ENCODE measurements at places on chromosomes 3 and 15.

DNA sequence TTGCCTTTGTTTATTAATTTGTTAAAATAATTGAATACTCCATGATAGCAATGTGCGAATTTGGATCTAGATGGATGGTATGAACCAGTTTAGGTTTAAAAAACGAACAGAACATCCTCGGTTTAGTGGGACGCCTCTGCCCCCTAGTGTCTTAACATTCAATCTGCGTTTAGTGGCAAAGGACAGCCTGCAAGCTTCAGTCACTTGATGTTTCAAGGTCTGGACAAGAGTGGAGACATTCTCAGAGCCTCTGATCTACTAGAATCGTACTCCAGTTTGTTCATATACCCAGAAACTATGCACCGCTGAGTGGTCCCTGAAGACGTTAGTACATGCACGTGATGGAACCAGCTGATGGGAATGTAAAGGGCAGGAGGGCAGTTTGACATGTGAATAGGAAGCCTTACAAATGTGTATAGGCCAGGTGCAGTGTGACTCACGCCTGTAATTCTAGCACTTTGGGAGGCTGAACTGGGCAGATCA, 17.8 kb upstream of the ATP13A4 start:
- DNase-seq, result no peak

DNA sequence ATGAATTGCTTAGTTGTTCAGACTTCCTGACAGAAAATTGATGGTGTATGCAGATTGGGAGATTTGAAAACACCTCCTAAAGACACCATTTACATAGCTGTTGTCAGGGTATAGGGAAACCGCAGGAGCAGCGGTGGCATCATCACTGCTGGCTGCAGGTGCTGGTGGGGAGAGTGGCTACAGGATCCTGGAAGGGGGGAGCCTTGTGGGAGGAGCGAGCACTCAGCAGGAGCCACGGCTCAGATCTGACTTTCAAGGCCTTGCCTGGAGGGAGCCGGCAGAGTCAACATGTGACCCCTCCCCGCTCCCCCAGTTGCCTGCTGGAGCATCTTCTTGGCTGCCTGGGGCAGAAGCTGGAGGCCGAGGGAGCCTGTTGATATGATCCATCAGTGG, 26.1 kb downstream of the EDEM1 start:
- DNase-seq, result no peak

DNA sequence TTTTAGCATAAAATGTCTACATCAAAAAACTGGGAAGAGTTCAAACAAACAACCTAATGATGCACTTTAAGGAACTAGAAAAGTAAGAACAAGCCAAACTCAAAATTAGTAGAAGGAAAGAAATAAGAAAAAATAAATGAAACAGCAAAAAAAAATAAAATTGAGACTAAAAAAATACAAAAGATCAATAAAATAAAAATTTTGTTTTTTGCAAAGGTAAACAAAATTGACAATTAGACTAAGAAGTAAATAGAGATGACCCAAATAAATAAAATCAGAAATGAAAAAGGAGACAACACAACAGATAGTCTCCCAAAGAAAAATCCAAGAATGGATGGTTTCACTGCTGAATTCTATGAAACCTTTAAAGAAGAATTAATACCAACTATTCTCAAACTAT, 89.6 kb upstream of the MME start:
- no peak for DNase-seq

DNA sequence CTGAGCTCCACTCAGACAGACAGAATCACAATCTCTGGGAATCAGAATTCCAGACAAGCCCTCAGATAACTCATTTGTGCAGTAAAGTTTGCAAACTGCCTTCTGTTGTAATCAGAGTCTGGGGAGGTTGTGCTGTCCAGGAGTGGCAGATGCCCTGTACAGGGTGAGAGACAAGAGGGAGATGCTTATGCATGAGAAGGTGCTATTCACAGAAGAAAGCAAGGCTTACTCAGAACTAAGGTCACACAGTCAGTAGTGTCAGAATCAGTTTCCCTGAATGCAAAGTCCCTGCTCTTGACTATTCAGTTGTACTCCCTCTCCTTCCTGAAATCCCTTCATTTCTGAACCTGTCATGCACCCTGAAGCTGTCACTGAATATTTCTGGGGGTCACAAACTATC, 43.7 kb downstream of the SRPRB start:
- DNase-seq, result no peak

DNA sequence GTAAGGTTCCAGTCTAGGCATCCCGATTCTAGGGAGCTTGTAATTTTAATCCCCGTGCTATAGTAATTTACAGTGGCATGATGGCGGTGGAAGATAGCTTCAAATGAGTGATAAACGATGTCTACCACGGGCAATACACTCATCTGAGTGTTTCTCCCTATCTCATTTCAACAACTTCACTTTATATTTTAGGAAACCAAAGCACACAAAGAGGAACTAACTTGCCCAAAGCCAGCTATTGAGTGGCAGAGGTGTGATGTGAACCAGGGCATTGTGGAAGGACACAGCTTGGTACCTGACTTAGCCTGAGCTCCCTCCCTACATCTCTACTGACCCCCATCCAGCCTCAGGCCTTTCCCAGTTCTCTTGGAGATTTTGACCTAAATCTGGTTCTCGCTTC, 16.9 kb upstream of the FILIP1L start:
- DNase-seq, result peak; percentile 39

DNA sequence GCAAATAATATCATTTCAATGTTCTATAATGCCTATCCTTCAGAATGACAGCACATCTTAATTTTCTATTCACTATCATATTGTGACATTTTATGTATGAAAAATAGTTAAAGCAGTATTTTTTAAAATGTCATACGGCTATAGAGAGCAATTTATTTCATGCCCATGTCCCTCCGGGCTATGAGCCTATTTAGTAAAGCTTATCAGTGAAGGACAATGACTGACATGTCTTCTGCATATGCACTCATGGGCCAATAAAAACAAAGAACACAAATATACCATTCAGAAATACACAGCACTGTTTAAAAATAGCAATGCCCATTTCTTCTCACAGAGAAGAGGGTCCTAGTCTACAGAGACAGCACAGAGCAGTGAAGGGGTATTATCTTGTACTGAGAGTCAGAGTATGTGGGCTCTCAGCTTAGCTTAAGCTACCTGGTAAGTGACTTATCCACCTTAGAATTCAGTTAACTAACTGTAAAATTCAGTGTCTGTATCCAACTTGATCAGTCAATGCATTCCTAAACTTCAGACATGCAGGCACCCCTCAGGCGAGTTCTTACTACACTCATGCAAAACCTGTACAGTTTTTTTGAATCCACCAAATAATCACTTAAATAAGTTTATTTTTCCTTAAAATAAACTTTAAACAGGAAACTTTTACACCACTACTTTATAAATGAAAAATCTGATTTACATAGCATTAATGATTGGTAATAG, 9.0 kb downstream of the GOLIM4 start:
- no peak for DNase-seq

DNA sequence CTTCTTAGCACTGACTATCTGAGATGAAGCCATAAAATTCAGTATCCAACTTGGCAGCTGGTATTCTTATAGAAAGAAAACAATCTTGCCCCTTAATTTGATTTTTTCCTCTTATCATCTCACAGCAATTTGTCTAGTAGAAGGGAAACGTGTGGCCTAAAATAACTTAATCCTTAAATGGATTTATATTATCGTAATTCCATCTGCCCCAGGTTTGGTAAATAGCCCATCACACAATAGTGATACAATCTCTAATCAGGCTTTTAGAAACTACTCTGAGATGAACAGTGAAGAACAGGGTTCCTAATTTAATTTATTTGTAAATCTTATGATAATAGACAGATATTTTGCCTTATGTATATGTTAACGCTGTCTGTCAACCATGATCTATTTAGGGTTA, 24.8 kb downstream of the PEX5L start:
- no peak for DNase-seq

DNA sequence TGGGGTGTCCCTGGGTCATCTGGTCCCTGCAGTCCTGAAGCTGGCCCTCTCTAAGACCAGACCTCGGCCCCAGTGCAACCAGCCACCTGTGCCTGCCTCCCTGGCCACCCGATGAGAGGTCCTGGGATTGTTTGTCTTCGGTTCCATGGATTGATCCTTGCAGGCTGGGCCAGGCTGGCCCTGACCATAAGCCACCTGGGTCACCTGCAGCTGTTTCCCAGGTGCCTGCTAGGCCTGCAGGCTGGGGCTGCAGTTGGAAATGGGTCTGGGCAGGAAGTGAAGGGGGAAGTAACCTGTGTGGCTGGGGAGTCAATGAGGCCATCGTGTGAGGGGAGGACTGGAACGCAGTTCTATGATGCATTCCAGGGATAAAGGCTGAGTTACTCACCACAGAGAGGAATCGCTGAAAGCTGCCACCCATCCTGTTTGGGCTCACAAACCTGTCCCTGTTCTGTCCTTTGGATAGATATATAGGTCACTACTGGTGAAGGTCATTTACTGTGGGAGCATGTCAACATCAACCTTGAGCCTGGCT, 30.9 kb upstream of the VPS8 start:
- no peak for DNase-seq

DNA sequence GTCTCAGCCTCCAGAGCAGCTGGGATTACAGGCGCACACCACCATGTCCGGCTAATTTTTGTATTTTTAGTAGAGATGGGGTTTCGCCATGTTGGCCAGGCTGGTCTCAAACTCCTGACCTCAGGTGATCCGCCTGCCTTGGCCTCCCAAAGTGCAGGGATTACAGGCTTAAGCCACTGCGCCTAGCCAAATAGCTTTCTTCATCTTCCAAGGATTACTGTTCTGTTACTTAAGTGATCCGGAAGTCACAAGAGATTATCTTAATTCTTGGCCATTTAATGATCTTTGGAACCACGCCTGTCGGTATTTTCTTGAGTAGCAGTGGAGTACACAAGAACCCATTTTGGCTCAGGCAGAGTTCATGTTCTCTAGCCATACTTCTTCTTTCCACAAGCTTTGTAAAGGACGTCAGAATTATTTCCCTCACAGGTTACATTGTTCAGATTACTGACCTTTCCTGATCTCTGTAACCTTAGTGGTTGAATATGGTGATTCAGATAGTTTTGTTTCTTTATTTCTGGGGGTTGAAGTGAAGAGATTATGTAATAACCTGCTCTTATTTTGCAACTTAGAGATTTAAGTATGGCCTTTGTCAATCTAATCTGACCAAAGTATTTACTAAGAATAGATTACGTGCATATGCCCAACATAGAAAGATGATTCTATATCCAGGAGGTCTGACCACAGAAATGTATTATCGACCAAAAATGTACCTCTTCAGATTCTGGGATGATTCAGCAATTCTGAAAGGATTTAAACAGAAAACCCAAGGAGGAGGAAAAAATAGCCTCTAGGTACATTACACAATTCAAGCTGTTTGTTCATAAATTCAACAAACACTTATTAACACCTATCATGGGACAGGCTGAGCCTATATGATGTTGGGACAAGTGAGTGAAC, 132.2 kb downstream of the GREM1 start:
- no peak for DNase-seq

DNA sequence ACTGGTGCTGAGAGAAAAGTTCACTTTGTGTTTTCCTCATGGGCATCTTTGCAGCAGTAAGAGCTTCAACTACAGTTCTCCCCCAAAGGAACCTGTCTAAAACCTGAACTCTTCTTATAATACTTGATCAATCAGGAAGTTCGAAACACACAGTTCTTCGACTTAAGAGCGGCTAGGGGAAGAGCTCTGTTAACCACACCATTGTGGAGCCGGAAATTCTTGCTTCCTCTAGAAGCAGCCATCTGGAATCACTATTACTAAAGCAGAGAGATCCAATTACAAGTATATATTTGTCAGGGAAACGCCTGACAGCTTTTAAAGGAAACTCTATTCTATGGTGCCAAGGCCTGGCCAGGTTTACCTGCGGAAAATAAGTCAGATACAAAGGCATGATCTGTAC, 337.3 kb upstream of the CBLB start:
- DNase-seq, result peak; percentile 23

GRCh38 chr3:185572183-185572582, 13.9 kb upstream of the SENP2 start:
- no peak for DNase-seq

DNA sequence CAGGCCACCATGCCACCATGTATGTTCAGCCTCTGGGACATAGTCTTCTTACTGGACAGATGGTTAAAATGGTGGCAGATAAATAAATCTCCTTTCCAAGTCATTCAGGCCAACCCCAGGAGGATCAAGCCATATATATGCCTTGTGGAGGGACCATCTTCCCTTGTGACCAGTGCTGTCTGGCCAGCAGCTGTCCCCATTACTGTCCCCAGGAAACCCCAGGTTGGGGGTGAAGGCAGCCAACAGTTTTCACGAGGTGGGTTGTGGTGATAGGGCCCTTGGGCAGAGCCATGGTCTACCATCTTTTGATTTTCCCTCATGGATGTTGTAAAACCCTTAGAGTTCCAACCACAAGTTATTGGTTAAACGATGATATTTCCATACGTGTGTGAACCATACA, 48.7 kb upstream of the PCSK6 start:
- DNase-seq, result no peak

DNA sequence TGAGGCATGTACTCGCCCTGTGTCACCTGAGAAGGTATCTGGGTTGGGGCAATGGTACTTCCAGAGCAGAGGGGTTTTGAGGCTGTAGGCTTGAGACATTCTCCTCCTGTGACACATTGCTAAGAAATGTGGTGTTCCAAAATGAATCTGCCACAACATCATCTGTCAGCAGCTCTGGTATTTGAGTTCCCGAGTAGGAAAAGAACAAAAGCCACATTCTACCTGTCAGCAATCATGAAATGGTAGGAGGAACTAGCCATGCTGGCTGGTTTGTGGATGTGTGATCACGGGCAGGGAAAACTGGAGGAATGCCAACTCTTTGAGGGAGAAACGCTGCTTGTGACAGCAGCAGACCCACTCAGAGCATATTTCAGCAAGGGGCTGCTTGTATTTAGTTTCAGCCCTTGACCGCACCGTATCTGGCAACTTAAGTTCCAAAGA, 579.4 kb upstream of the TBL1XR1 start:
- DNase-seq, result no peak

GRCh38 chr3:175433026-175433674, 574.0 kb downstream of the NAALADL2 start:
- DNase-seq, result no peak

GRCh38 chr3:140731440-140732119, 53.7 kb downstream of the TRIM42 start:
- DNase-seq, result no peak

Measured in HL-60 (cell line).